ENCODE measurements at places on chromosomes 2 and 18.
A peak's percentile ranks its signal among the peaks of the same experiment; 100 is the strongest.

DNA sequence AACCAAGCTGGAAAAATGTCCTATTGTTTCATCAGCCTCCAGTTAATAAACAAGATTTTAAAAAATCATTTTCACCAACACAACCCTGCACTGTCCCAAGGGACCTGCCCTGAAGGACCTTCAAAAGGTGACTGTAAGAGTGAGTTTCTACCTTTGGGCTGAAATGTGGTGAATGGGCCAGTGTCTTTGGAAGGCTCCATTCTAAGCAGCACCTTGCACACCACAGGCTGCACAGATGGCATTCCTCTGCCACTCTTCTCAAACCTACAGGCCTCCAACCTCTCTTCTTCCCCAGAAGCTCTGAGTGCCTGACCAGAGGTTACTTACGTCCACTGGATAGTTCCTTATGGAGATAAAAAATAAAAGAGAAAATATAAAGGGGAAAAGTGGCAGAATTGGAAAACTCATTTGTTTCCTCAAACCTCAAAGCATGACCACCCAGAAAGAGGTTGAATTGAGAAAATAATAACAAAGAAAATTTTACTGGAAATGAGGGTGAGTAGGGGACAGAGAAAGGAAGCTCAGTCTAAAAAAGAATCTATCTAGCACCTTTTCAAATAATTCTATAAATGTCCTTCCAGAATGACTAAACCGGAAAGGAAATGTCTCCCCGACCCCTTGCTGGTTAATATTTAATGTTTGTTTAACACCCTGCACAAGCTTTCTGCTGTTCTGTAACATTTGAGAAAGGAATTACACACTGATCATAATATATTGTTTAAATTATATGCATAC lies 175.7 kb downstream of the METTL4 start:
- no peak for DNase-seq

DNA sequence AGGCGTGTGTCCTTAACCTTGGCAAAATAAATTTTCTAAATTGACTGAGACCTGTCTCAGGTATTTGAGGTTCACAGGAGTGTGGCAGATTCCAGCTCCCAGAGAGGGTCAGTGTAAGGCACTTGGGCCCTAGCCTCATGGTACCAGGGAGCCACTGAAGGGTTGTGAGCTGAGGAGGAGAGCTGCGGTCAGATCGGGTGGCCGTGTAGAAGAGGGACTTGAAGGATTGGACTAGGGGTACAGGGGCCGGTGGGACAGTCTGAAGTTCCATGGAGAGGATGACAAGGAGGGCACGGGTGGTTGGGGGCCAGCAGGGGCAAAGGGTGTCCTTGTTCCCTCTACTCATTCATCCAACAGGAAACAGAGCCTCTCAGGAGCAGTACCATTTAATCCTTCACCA lies 327.0 kb upstream of the HS6ST1 start:
- no peak for DNase-seq

GRCh38 chr2:220417503-220417902 lies 790.1 kb downstream of the SLC4A3 start:
- DNase-seq: no peak

DNA sequence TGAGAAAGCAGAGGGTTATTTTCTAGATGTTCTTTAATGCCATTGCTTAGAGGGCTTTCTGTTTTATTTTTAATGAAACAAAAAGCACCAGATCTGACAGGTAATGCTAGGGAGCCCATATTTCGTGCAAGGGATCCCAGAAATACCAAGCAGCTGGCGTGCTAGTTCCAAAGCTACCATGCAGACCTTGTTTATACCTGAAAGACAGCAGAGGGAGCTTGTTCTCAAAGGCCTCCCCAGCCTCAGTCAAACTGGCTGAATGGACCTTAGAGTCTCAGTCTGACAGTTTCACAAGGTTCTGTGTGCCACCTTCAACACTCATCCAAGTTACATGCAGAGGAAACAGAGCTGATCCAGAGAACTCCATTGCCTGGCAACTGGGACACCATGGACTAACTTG lies 48.6 kb downstream of the GALNT14 start:
- no peak for DNase-seq

DNA sequence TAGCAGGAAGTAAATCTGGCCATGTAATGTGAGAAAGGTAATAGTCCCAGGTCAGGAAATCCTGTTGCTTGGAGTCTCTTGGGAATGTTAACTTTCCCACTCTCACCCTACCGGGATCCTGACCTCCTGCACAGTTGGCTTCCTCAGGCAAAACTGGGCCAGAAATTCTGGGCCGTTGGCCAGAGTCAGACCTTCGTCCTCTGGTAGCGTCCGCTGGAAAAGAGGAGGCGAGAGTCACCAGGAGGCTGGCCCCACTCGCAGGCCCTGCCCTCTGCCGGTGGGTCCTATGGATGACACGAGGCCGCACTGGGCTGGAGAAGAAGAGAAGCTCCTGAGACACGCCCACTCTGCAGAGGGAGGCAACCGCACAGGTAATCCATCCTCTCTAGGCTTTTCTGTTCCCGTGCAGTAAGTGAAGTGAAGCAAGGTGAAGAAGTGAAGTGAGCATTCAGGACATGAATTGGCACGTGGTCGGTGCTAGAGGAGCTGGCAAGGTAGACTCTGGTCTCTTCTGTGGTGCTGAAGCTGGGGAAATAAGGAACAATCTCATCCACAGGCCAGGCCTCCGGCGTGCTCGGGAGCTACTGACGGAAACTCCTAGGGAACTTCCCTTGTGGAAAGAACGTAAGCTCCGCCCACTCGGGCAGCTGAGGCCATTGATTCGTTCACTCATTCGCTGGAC lies 182.7 kb upstream of the GLI2 start:
- DNase-seq: no peak

DNA sequence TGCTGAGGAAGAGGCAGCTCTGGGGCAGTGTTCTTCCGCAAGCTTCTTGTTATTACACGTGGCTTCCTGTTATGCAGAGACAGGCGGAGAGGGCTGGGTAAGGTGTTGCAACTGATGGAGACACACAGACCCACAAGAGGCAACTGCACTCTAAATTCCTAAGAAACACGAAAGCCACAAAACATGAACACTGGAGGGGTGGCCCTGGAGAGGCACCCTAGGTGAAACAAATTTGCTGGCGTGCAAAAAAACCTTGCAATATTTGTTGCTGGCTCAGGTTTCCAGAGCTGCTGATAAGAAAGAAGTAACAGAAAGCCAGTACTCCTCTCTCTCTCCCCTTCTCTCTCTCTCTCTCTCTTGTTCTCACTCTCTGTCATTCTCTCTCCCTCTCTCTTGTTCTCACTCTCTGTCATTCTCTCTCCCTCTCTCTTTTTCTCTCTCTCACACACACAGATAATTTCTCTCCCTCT lies 31.8 kb downstream of the ARHGAP25 start:
- DNase-seq: no peak

DNA sequence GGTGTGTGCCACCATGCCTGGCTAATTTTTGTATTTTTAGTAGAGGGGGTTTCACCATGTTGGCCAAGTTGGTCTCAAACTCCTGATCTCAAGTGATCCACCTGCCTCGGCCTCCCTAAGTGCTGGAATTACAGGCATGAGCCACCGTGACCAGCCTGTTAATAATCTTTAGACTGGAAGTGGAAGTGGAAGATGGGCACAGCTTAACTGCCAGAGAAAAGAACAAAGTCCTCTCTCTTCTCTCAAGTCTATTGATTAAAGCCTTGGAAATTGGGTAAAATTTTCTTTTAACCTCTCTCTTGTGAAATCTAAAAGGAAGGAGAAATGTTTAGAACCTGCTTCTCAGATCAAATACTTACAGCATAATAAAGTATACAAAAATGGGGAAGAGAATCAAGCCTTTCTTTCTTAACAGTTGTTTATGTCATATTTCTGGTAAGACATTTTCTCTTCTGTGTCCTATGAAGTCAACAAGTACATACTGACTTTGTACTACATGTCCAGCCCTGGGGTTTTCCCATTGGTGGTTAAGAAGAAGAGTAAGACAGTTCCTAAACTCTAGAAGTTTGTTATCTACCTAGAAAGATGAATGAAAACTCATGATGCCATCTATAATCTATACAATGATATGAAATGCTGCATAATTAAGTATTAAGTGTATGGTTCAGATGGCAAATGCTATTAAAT lies 4.6 kb downstream of the TMEM169 start:
- no peak for DNase-seq

- DNase-seq: peak; percentile 32
These were observed at the start of gene SMAD7 for GRCh38 chr18:48950536-48951447. SMAD7 (minus strand) TSS chr18:48950965; CDS start chr18:48950424, 541 bp downstream.

- DNase-seq: no peak
These were observed 425.5 kb upstream of the PKDCC start for GRCh38 chr2:41622301-41622700.

DNA sequence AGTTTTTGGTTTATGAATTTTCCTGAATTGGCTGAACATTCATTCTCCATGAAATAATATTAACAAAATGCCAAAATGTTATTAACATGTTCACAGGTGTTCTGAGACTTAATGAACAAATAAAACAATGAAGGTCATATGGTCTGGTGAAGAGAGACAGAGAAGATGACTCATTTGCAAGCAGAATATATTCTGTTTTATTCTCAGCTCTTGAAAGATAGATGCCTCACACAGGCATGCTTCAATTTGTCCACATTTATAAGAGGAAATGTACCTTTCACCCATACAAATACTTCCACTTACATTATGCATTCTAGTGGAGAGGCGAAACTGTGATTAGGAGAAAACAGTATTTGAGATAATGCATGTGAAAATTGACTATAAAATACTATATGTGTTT lies 75.4 kb upstream of the PGAP1 start:
- no peak for DNase-seq

- DNase-seq: peak; percentile 11
These were observed 109.2 kb downstream of the TMEM18 start for GRCh38 chr2:567865-568638.

DNA sequence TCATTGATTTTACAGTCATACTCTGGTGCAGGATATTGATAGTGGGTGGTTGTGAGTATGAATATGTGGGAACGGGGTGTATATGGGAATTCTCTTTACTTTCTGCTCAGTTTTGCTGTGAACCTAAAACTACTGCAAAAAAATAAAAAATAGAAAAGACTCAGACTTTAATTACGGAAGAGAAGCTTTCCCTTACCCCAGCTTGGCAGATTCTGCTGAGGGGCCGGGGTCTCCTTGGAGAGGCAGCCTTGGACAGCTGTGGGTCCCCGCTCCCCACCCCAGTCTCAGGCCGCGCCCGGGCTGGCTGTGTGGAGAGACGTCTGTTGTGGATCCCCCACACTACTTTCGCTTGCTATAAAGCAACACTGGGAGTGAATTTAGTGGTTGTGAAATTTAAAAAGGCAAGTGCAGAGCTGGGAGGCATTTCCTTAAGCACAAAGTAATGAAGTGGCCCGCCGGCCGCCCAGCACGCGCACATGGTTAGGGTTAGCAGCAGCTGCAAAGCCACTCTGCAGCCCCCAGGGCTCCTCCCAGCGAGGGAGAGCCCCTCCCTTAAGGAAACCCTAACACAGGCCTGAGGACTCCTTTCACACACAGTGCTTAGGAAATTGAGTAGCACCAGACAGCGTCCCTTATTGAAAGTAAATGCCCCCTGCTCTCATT lies 102.4 kb downstream of the DDX1 start:
- DNase-seq: no peak

GRCh38 chr18:34352385-34353163 lies 127.9 kb upstream of the NOL4 start:
- DNase-seq: peak; percentile 1

- DNase-seq: no peak
These were observed 125.3 kb downstream of the TMEM163 start for GRCh38 chr2:134593519-134593918.

GRCh38 chr2:138744713-138745112 lies 35.5 kb downstream of the NXPH2 start:
- DNase-seq: no peak

DNA sequence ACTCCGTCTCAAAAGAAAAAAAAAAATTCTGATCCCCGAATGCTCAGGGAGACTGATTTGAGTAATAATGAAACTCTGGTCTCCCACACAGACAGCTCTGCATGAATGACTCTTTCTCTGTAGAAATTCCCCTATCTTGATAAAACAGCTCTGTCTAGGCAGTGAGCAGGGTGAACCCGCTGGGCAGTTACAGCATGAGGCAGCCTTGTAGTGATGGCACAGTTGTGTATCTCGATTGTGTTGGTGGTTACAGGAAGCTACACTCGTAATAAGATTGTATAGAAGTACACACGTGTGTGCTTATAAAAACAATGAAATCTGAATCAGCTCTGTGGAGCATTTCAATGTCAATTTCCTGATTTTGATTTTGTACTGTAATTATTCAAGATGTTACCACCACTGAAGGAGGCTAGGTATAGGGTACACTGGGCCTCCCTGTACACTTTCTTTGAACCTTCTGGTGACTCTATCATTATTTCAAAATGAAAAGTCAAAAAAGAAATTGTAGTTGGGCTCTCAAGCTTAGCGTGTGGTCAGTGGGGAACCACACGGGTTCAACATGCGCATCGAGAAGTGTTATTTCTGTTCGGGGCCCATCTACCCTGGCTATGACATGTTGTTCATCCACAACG lies 34.9 kb upstream of the ATP8B1 start:
- DNase-seq: no peak

GRCh38 chr18:73119574-73119973 lies 251.8 kb upstream of the NETO1 start:
- DNase-seq: no peak

GRCh38 chr2:222859786-222860612 lies 837 bp upstream of the ACSL3 start:
- peak; percentile 25 for DNase-seq

- no peak for DNase-seq
These were observed 99.3 kb downstream of the GATA6 start for GRCh38 chr18:22268641-22269128.

- no peak for DNase-seq
These were observed 997.9 kb downstream of the TSN start for GRCh38 chr2:122753336-122753735.

DNA sequence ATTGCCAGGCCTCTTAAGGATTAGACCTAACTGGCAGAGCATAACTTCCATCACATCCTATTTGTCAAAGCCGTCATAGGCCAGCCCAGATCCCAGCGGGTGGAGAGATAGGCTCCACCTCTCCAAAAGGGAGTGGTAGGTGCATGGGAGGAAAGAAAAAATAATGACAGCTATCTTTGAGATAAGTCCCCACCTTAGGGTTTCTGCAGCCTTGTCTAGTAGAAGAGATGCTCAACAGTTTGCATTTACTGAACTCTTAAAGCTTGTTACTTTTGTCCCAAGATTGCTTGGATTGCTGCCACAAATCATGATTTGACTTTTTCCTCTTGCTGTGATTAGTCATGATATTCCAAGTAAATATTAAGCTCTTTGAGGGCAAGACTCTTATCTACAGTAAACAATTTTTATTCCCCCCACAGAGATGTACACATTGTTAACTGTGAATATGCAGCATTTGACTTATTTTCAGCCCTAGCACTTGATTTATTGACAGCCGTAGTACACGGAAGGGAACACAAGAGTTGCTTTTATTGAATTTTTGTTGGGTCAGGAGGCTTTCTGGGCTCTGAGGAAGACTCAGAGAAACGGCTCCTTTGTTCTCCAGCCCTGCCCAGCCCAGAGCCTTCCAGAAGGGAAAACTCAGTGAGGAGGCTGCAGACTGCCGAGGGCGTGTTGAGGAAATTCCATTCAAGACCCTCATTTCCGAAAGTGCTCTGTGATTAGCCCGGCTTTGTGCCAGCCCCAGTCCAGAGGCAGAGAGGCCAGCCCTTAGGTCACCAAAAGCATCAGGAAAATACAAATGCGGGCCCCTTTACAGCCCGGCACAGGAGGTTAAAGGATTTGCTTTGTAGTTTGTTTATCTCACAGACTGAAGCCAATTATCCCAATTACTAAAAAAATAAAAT lies 75.5 kb upstream of the ZNF532 start:
- DNase-seq: no peak

- DNase-seq: no peak
These were observed 124.7 kb downstream of the ICOS start for GRCh38 chr2:204061241-204061640.

Data from RKO (cell line).